Coronary artery (tissue), 2 donors: ENCODE measurements at places on chromosomes 12 and 14.
A peak's percentile ranks its signal among the peaks of the same experiment; 100 is the strongest.

DNA sequence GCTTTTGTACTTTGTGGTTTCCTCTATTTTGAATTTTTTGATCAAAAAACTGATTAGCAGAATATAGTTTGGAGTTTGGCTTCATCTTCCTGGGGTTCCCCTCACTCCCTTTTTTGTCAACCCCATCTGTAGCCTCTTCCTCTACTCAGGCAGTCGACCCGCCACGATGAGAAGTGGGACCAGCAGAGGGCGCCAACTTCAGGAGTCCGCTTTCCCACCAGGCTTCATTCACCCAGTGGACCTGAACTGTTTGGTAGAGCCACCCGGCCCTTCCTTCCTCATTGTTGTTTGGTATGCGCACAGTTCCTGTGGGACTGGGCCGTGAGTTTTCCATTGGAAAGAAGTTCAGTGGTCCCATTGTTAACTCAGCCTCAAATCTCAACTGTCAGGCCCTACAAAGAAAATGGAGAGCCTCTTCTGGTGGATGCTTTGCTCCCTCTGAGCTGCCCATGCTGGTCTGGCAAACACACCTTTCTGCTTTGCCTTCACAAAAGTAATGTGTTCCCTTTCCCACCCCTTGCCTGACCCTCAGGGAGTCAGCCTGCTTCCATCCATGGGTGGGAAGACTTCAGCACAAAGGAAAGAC lies 21.7 kb downstream of the TMBIM6 start:
- DNase-seq: no peak

- no peak for DNase-seq
Observed at GRCh38 chr12:124041907-124042306, 68.9 kb downstream of the ZNF664 start.

- DNase-seq: no peak
Observed at GRCh38 chr12:45292486-45293195, 76.7 kb downstream of the ANO6 start.

GRCh38 chr14:95616745-95617144 lies 69.5 kb upstream of the TCL1B start:
- DNase-seq: no peak

DNA sequence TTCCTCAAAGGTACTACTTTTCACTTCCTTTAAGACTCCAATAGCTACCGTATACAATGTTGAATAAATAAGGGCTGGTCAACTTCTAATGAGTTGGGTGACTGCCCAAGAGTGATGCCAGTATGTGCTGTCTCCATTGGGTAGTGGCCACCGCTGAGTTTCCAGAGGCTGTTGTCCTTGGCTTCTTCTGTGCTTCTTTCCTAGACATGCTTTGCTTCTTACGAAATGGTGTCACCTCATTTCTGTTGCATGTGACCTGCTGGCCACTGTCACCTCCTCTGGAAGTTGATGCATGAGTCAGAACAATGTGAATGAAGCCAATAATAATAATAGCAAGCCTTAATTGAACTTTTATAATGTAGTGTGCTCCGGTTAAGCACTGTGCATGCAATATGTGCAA lies 7.5 kb upstream of the NID2 start:
- DNase-seq: peak; percentile 80

- DNase-seq: peak; percentile 8
Observed at GRCh38 chr14:72906316-72906715, 12.4 kb upstream of the DPF3 start.

DNA sequence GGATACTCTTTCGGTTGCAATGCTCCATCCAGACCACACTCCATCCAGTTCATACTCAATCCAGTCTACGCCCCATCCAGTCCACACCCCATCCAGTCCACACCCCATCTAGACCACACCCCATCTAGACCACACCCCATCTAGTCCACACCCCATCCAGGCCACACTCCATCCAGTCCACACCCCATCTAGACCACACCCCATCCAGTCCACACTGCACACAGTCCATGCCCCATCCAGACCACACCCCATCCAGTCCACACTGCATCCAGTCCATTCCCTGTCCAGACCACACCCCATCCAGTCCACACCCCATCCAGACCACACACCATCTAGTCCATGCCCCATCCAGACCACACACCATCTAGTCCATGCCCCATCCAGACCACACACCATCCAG lies 116.0 kb upstream of the RTL1 start:
- peak; percentile 47 for DNase-seq

DNA sequence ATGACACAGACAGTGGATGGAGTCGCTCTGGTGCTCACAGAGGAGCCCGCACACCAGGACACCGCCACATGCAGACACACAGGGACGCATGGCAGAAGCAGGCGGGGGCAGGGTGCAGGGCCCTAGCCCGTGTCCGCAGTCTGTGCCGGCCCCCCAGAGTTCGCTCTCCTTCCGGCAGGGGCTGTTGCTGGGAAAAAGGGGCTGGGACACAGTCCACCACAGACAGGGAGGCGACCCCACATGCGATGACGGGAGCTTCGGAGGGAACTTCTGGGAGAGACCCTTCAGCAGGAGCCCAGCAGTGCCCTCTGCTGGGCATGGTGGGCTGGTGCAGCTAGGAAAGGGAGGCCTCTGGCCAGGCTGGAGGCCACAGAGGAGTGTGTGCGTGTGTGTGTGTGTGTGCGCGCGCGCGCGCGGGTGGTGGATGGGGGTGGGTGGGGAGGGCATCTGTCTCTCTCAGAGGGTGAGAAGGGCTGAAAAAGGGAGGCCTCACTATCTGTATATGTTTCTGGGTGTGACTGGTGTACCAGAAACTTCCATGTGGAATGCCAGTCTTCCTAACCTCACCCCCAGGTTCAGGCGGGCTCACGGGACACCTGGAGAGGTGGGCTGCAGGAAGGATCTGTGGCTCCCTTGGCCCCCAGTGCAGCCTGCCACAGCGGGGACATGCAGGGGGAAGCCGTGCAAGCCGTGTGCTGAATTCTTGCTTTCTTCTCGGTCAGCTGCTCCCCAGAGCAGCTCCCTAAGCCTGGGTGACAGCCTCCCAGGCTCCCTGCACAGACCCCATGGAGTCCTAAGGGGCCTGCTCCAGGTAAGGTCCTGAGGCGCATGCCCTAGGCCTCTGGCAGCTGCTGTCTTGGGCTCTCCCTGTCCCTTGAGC lies 60.7 kb downstream of the PLEKHG3 start:
- DNase-seq: peak; percentile 90

- no peak for DNase-seq
Observed at GRCh38 chr12:3117144-3117581, 40.0 kb downstream of the TSPAN9 start.

DNA sequence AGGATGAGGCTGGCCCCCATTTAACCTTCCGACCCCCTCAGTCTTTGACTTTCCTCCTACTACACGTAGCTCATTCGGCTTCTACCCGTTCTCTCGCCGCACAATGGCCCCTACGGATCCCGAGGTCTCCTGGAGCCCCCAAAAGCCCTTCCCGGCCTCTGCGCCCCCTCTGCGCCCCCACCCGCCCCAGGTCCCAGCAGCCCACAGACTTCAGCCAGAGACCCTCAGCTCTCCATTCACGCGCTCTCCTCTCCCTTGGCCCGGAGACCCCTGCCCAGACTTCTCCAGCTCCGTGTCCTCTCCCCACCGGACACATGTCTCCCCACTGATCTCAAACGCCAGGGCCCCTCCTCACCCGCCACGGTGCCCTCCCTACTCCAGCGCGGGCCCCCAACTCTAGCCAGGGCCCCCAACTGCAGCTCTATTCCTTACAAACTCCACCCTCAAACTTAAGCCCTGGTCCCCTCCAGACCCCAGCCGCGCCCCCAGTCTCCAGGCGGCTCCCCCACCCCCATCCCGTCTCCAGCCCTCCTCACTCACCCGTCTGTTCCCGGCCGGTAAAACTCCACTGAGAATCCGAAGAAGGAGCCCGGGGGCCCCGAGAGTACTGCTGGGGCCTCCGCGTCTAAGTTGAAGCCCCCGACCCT lies 502 bp downstream of the ITGA5 start:
- no peak for DNase-seq

DNA sequence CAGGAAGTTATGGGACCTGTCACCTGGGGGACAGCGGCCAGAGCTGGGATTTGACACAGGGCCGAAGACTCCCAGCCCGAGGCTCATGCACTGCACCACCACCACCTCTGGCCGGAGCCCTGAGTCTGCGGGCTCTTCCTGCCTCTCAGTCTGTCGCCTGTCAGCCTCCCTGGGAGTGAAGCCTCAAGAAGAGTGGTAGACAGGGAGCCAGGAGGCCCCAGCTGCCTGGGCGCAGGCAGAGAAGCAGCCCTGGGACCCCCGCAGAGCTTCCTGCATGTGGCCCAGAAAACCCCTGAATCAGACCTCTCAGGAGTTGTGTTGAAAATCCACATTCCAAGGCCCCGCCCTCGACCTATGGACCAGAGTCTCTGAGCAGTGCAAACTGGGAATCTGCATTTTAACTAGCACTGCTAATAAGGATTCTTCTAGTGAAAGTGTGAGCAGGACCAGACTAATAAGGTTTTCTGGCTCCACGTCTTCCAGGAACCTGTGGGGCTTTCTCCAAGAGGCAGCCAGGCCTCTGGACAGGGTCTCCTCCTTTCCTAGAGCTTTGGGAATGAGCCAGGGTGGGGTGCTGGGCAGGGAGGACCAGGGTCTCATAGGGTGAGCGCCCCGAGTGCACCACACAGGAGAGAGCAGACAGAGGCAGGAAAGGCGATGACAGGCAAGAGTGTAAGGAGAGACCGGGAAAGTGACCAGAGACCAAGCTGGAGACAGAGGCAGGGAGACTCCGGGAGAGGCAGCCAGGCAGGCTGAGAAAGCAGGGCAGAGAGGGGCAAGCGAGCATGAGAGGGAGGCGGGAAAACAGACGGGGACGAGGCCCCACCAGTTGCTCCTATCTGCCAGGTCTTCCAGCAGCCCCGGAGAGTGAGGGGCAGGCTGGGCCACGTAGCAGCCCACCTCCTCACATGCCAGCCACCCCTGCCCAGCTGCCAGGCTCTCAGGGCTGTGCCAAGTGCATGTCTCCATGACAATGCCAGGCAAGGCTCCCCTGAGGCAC lies 112.4 kb downstream of the BCL11B start:
- peak; percentile 70 for DNase-seq

- DNase-seq: no peak
Observed at GRCh38 chr12:41055875-41056577, 132.1 kb upstream of the PDZRN4 start.

DNA sequence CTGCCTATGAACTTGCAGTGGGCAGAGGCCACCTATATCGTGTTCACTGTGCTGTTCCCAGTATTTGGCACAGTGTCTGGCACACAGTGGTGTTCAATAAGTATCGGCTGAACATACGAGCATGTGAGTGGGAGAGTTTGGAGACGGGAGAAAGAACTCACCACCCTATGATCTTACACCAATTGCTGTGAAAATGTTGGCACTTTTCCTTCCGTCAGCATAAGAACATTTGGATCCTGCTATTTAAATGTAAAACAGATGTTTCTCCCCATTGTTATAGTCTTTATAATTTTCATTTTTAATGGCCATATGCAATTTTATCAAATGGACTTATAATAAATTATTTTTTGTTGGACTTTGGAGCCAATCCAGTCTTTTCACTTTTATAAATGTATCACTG lies 144.4 kb downstream of the EFCAB11 start:
- no peak for DNase-seq

DNA sequence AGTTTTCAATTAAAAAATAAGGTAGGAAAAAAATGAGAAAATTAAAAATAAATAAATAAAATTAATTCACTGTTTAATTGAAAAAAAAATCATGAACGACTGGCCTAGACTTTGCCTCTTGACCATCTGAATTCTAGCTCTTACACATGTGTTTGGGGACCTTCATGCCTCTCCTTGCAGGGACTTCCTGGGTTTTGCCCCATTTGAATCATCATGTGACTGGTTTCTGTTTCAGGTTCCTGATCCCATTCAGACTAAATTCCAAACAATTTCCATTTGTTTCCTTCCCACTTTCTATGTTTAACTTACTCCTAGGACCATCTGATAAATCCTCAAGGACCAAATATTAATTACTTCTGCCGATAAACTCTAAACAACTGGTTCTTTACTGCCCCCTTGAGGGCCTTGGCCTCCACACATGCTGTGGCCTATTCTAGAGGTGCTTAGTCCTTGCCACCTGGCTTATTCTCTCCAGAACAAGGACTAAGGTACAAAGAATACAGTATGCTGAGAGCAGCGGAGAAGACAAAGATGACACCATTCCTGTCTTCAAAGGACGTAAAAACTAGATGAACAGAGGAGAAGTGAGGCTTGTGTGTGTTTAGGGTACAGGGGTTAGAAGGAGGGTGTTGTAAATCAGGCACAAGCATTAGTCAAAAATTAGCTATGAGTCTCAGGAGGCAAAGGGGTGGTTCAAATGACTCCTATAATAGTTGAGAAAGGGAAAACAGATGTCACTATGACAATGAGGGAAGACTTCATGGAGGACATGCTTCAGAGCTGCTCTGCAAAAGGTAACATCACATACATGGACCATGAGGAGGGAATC lies 125.8 kb upstream of the AVPR1A start:
- DNase-seq: no peak
